Right lobe of liver (tissue), 6 donors: ENCODE measurements at places on chromosomes 5 and 9. TPM values are rescaled to one million over a fixed set of nuclear protein-coding genes. Genes with fewer than 3 reads are reported as not detected.

Gene PCDHB8
- total RNA-seq: 0.49 TPM

DNA sequence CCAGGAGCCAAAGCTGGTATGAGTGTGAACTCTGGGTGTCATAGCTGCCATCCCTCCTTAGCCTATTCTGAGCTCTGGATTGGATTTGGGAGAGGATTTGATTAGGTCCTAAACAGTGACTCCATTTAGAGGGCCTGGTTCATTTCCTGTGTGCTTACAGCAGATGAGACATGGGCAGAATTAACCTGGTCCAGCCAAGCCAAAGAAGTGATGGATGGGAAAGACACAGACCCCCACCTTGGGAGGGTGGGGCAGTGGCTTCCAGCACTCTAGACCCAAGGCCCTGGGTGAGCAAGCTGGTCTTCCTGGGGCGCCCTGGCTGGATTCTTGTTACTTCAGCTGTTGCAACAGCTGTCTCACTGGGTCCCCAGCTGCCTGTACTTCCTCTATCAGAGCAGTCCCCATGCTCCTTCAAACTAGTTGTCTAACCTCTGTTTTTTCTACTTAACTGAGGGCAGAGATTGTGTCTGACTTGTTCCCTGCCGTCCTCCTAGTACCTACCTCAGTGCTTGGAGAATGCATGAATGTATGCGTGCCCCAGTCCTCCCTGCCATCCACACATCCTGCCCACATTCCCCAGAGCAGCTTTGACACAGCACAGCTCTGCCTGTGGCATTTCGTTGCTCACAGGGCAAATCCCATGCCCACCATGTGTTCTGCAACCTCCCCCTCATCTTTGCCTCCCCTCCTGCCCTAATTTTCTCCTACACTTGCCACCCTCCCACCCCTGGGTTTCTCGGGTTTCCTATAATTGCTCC, 115.9 kb downstream of the RGS3 start:
- DNase-seq: peak; percentile 57

Gene TRIM32
- total RNA-seq: 8.4 TPM

- DNase-seq: no peak
Observed at GRCh38 chr5:171592736-171593135, 173.3 kb downstream of the FGF18 start.

GRCh38 chr5:165334201-165334600, 1828.8 kb downstream of the MAT2B start:
- DNase-seq: no peak

Gene MARCOL
- not detected for total RNA-seq

Gene PTGER4
- total RNA-seq: 4.0 TPM

- no peak for DNase-seq
Observed at GRCh38 chr5:159449925-159450324, 119.6 kb upstream of the IL12B start.

Gene SLC1A3
- 7.1 TPM for total RNA-seq

DNA sequence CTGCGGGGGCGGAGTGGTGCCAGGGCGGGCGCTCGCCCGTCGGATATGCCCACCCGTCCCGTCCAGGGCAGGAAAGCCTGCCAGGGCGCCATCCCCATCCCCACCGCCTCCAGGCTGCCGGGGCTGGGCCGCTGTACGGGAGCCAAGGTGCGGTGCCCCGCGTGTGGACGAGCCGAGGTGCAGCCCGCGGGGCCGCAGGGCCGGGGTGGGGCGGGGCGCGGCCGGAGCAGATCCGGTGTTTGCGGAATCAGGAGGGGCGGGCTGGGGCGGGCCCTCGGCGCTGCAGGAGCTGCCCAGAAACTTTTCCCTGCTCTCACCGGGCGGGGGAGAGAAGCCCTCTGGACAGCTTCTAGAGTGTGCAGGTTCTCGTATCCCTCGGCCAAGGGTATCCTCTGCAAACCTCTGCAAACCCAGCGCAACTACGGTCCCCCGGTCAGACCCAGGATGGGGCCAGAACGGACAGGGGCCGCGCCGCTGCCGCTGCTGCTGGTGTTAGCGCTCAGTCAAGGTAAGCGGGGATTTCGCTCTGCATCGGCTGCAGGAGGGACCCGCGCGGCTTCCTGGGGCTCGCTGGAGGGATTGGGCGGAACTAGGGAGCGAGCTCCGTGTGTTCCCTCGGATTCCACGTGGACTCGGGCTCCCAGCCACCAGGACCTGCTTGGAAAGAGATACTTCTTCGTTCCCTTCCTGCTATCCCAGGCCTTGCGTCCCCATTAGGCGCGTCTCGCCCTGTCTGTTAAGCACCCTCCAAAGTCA, at the start of gene ITGA2:
TSS of gene ITGA2 (plus strand) at position 328 of the 756 bp plus-strand sequence. CDS start at position 445, 117 bp downstream.
- DNase-seq: peak; percentile 49

DNA sequence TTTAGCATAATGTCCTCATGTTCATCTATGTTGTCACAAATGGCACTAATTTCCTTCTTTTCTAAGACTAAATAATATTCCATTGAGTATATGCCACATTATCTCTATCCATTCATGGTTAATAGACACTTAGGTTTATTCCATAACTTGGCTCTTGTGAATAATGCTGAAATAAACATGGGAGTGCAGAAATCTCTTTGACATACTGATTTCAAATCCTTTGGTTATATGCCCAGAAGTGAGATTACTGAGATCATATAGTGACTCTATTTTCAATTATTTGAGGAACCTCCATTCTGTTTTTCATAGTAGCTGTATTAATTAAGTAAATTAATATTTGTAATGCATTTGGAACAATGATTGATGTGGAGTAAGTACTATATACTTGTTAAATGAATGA, 13.0 kb downstream of the SMIM3 start:
- no peak for DNase-seq

- no peak for DNase-seq
Observed at GRCh38 chr9:75013735-75014134, 14.4 kb downstream of the CARNMT1 start.

Gene GRM6
- total RNA-seq: 0.05 TPM

DNA sequence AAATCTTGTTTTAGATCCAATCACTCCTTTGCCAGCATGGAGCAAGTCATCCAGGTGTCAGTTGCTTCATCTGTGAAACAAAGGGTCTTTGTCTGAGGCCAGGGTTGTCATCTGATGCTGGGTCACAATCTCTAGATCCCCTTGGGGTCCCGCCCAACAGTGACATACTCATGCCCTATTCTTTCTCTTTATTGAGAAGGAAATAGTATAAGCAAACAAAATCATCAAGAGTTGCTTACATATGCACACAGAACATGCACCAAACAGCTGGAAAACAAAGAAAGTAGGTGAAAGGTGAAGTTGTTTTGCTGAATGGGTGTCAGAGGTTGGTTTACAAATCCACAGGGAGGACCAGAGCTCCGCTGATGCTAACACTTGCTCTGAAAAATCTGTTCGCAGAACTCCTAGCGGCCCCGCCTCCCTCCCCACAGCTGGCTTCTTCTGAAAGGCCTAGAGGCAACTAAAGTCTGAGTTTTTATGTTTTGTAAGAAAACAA, 106.1 kb upstream of the SLC44A1 start:
- no peak for DNase-seq

DNA sequence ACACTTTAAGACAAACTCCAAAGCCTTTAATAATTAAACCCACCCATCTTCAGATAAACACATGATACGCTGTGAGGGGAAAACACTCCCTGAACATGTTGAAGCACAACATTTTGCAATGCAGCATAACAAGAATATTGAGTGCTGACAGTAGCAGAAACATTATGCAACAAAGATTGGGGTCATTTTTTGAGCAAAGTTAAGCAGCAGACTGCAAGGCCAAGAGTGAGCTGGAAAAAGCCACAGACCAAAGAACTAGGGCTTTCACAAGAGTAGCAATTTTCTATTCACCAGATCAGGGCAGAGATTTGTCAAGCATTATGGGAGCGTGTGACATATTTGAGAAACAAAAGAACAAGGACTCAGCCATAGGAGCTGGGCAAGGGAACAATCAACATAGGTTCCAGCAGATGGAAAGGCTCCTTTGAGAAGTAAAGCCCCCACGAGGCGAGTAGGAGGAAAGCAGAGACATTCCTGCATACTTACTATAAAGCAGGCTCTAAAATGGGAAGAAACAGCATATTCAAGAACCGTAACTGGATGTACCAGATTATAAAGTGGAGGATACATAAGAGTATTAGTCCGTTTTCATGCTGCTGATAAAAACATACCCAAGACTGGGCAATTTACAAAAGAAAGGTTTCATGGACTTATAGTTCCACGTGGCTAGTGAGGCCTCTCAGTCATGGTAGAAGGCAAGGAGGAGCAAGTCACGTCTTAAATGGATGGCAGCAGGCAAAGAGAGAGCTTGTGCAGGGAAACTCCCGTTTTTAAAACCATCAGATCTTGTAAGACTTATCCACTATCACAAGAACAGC, 4.8 kb upstream of the TTC23L start:
- DNase-seq: no peak

Gene MYMK
- total RNA-seq: not detected

DNA sequence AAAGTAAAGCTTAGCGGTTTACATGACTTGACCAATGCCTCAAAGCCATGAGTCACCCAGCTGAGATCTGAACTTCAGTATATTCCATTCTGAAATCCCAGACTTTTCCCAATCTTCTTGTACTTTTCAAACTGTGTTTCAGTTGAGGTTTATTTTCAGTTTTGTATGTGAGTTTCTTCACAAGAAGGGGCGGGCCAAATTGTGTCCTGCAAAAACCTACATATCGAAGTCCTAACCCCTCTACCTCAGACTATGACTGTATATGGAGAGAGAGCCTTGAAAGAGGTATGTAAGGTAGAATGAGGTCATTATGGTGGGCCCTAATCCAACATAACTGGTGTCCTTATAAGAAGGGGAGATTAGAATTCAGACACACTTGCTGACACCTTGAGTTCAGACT, 666 bp upstream of the TLR4 start:
- no peak for DNase-seq

- DNase-seq: no peak
Observed at GRCh38 chr5:140423609-140424008, 22.0 kb downstream of the ANKHD1 start.

- no peak for DNase-seq
Observed at GRCh38 chr5:156920042-156920860, 42.8 kb downstream of the TIMD4 start.

DNA sequence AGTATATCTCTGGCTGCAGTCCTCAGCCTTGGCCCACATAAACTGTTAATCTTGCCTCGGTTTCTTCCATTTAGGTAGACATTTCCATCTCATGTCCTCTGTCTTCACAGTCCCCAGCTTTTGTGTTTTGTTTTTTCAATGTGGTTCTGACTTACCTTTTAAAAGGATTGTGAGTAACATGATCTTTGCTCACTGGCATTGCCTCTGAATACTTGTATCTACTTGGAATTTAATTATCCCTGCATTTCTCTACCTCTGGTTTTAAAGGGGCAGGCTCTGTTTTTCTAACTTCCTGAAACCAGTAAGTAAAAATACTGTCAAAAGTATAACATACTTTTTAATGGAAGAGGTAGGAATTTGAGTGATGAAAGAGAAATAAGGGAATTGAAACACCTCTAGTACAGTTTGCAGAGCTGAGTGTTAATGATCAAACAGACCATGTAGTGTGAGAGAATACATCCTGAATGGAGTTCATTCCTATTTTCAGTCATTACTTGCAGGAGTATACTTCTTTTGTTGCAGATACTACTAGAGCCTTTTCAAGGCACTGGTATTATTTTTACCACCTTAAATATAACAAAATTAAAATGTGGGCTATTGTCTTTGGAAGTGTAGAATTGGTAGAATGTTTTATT, 62.6 kb downstream of the MTREX start:
- DNase-seq: no peak

Gene ANKDD1B
- not detected for total RNA-seq

DNA sequence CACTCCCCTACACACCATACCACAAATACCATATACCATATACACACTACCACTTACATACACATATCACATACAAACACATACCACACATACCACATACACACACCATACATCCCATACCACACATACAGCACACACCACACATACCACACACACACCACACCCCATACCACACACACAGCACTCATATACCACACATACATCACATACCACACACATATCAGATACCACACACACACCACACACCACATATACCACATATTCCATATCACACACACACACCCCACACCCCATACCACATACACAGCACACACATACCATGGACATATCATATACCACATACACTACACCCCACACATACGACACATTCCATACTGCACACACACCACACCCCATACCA, 276.6 kb downstream of the GADD45G start:
- no peak for DNase-seq

DNA sequence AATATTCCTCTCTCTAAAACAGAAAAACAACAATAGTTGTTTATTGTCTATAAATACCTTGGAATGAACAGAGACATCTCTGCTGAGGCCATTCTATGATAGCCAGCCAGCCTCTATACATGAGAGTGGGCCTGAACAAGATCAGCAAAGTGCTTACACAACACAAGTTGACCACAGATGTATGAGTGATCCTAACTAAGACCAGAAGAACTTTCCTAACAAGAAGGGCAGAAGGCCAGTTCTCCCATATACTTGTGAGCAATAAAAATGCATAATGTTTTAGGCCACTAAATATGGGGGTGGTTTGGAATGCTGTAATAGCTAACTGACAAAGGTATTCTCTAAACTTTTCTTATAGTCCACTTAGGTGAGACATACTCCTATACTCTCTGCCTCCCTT, 345.7 kb downstream of the SPATA31D1 start:
- no peak for DNase-seq

- DNase-seq: no peak
Observed at GRCh38 chr9:81103597-81104471, 585.5 kb downstream of the TLE1 start.

Gene ZCCHC9
- total RNA-seq: 17.5 TPM

Gene PRDM12
- not detected for total RNA-seq

Gene SPINK4
- total RNA-seq: not detected

DNA sequence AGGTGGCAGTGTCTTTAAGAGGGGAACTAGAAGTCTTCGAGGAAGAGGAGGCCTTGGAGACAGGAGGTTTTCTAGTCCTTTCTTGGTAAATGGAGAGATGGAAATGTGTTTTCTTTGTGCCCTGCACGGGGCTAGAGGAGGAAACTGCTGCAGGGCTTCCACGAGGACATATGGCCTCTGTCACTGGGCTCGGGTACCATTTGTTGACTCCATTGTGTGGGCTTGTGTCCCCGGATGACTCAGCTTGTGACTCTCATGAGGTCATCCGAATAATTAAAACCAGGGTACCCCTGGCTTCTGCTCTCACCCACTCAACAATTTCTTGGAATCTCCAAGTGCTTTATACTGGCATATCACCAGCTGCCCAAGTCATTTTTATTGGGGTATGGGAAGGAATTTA, 261.7 kb downstream of the KIF4B start:
- no peak for DNase-seq

GRCh38 chr9:14314424-14314928, 535 bp upstream of the NFIB start:
- DNase-seq: peak; percentile 78

- DNase-seq: no peak
Observed at GRCh38 chr5:42502613-42503470, 79.6 kb downstream of the GHR start.

Gene SLC6A3
- not detected for total RNA-seq

Gene EPB41L4B
- 32.3 TPM for total RNA-seq
